ENCODE measurements at places on chromosomes 4 and X.

DNA sequence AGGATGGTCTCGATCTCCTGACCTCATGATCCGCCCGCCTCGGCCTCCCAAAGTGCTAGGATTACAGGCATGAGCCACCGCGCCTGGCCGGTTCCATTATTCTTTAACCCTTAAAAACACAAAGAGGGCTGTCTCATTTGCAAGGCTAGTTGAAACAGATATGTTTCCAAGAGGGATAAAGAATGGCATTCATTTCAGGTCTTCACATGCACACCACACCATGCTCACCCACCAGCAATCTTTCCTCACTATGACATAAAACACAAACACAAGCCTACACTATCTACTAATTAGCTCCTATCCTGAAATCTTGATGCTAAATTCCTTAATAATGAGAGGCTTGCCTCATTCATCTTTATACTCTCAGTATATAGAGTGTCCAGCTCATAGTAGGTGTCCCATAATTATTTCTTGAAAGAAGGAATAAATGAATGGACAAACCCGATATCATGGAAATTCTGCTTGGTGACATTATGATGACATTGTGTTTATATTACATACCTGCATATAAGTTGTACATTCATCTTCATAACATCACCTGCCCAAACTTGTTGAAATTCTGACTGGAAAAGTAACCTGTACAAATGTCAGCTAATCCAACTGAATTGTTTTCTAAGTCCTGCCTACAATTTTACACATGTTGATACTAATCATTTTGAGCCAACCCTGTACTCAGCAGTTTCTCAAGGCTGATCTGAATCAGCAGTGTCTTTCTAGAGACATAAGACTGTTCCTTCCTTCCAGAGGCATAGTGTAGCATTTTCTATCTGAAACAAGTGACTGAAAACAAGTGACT is 408.5 kb downstream of the KLHL13 start:
- DNase-seq: no peak

DNA sequence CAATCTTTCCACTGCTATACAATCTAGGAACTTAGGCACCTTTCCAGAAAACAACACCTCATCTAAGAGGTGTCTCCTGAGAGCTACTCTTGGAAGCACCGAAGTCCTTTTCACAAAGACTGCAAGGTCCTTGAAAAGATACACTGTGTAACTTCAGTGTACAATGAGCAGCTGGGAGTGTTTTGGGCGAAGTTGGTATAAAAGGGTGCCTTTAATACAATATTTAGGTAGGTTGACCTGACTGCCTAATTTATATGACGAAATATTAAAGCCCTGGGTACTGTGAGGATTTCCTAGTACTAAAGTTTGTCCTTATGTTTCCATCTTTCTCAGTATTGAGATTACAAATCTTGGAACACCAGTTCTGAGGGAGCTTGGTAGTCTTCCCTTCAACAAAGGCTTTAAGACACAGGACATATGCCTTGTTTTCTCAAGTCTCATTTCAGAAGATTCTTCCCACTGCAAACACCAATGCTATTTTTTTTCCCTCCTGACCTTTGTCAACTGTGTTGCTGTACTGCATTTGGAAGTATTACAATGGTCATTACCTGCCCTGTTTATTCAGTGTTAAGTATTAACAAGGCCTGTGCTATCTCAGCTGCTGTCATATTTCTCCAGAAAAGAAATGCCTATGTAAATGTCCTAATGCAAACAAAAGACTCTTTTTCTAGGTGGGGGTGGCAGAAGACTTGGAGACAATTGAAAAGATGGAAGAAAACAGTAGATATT is 134.2 kb downstream of the MAML3 start:
- no peak for DNase-seq

GRCh38 chrX:46912603-46913491 is 626 bp downstream of the JADE3 start:
- peak; percentile 0 for DNase-seq

GRCh38 chr4:74435296-74435695 is 9.6 kb upstream of the AREG start:
- DNase-seq: no peak

- DNase-seq: no peak
Observed at GRCh38 chrX:40471965-40472648, 108.7 kb upstream of the ATP6AP2 start.

GRCh38 chr4:183164963-183165362 is 65.9 kb downstream of the WWC2 start:
- DNase-seq: no peak

GRCh38 chr4:25863347-25863784 is 578 bp upstream of the SEL1L3 start:
- no peak for DNase-seq

DNA sequence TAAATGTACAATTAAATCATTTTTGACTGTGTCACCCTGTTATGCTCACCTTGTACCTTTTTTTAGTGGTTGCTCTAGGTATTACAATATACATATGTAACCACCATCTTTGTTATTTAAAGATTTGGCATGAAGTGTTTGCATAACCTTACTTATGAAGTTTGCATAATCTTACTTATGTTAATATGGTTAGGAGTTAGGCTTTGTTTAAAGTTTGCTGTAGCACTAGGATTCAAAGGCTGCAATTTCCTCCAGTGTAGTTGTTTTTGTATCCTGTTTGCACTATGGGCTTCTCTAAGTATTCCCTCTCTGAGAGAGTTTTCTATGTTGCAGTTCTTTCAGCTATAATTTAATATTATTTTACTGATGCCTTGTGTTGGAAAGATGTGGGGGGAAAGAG is 15.0 kb upstream of the GSPT2 start:
- DNase-seq: no peak

GRCh38 chr4:78787392-78788006 is 11.3 kb downstream of the BMP2K start:
- no peak for DNase-seq

DNA sequence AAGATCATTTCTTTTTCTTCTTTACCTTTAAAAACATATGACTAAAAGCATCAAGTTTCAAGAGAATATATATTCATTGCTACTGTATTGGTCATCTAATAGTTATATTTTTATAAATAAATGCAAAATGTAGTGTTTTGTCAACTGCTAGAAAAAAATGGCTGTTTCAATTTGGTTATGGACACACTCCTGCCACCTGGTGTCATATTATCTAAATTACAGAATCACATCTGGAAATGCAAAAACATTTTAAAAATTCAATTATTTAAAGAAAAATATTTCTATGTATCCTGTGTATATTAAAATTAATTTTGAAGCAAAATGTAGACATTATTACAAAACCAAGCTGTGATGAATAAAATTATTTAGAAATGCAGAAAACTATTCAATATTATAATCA is 329.4 kb upstream of the PCDH18 start:
- no peak for DNase-seq

DNA sequence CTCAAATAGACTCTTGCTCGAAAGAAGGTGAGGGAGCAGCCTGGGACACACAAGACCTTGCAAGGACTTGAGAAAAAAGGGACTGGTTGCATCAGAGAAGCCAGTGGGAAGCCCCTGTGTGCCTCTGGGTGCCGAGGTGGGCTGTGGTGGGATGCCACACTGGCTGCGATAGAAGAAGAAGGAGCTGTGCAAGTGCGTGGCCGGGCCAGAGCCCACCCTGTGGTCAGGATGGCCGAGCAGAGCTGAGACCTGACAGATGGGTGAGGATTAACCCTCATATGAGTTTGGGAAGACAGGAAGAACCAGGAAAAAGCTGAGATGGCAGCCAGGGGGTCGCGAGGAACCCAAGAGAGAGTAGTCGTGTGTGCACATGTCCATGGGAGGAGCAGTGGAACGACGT is 44.6 kb upstream of the HGFAC start:
- no peak for DNase-seq

DNA sequence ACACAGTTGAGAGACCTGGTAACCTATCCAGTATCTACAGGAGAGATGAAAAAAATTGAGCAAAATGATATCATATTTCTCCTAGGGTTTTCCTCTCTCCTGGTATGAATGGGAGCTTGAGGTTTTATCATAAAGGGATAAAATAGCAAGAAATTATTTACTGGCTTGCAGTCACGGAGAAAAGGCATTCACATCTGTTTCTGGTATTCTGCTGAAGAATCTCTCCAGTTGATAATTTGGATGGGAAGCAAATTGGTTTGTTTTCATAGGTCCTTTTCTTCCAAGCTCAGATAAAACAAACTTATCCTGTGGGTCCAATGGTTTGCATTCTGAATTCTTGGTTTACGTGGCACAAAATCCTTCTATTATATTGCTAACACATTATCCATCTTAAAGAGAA is 83.1 kb upstream of the GYPA start:
- no peak for DNase-seq

DNA sequence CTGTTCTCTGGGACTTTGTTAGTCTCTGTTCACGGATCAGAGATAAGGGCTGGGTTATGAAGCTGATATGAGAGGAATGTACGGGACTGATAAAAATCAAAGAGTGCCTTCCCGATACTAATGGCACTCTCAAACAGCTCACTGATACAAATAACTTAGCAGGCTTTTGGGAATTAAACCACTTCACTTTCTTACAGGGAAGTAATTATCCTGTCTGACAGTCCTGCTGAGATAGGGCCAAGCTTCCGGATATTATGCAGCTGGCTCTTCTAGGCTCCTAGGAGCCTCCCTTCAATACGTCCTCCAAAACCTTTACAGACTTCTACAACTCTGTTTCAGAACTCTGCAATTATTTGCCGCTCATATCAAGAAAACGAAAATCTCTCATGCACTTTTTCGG is 418.0 kb downstream of the NLGN4X start:
- no peak for DNase-seq

- DNase-seq: no peak
Observed at GRCh38 chr4:173461170-173461569, 62.3 kb upstream of the SCRG1 start.

DNA sequence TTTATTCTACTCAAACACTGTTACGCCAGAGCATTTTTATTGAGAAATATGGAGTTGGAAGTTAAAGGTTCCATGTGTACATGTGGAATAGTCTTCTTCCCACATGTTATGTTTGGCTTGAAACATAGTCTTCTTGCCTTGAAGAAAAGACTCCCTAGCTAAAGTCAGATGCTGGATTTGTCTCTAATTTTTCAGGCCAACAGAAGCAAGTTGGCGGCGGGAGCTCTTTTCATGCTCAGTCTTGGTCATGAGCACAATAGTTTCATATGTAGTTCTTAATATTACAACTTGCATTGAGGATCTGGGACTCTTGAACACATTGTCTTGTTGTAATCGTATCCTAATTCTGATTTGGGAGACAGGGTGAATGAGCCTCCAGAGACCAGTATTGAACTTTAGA is 19.4 kb downstream of the SEPTIN11 start:
- DNase-seq: no peak

DNA sequence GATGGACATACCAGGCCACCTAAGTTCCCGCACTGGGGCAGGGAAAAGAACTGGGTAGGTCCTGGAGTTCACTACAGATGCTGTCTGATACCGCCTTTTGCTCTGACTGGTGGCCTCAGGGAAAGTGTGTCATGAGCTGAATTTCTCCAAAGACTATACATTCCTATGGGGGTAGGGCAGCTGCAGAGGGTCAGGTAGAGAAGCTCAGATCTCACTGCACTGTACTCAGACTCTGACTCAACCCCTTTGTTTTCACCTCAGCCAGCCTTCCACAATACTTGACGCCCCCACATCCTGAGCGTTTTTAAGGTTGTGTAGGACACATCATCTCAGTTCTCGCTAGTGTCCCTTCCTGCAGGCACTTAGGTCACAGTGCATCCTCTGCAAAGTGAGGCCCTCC is 7.8 kb downstream of the GATB start:
- no peak for DNase-seq

DNA sequence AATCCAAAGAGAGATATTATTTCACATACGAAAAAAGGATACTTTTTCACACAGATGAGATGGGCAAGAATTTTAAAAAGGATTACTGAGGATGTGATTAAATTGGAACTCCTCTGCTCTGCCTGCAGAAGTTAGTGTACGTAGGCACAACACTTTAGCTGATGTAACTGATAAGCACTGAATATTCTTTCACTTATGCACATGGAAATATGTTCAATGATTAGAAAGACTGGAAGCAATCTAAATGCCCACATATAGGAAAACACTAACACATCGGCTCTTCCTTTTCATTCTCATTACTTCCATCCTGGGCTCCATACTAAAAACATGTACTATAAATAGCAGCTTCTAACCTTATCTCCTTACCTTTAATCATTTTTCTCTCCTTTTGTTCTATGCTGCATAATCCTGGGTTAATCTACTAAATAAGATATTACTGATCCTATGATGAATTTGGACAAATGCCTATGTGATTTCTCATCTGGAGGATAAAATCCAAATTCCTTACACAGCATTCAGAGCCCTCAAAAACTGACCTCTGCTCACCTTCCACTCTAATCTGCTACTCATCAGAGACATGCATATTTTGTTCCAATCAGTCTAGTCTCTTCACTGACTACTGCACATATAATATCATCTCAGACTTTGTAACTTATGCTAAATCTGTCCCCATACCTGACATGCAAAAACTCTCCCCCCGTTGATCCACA is 197.8 kb downstream of the PDGFC start:
- no peak for DNase-seq

DNA sequence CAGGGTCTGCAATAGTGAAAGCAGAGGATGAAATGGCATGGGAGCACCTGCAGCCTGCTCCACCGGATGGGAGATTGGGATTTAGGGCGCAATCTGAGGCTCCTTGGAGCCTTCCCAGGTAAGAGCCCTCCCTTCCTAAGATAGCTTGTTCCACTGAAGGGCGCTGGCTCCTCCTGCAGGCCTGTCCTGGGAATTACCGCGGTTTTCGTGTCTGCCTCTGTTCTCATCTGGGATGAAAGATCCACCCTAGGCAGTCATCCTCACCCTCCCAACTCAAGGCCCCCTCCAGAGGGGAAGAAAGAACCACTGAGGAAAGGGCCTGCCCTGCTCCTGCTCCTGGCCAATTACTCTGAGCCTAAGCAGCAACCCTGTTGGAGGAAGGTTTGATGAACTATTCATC is 547.5 kb downstream of the SMARCA1 start:
- DNase-seq: peak; percentile 0

DNA sequence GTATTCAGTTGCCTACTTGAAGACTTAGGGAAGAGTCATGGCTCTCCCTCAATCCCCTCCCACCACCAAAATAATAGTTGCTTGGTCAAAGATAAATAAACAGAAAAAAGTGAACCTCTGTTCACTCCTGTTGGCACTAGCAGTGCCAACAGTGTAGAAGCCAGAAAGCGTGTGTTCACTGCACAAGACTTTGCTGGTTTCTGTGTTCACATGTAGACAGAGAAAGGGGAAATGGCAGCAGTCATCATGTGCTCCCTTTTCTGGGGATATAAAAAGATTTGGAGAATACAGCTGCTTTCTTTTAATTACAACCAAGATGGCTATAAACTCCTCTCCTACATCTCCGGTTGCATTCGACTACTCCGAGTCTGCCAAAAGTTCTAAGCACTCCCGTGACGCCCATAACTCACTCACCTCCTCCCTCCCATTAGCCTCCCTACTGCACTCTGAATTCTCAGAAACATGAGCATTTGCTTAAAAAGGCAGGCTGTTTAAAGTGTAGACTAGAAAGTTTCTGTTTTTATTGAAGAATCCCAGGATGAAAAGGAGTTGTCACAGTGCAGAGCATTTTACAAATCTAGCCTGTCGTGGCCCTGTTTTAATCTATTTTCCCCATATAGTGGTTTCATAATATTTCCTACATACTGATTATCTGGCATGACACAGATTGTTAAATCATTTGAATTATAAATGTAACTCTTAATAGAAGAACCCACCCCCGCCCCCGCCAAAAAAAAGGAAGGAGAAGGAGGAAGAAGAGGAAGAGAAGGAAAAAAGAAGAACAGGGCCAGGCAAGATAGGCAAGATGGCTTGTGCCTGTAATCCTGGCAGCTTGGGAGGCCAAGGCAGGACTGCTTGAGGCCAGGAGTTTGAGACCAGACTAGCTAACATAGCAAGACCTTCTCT is 16.7 kb downstream of the LGI2 start:
- DNase-seq: no peak

- DNase-seq: no peak
Observed at GRCh38 chr4:78297116-78297800, 240.1 kb downstream of the FRAS1 start.

Measured in caudate nucleus (tissue), 63 donors.